ENCODE measurements at places on chromosomes 1 and 21. TPM values are rescaled to one million over a fixed set of nuclear protein-coding genes. Genes with fewer than 3 reads are reported as not detected.

DNA sequence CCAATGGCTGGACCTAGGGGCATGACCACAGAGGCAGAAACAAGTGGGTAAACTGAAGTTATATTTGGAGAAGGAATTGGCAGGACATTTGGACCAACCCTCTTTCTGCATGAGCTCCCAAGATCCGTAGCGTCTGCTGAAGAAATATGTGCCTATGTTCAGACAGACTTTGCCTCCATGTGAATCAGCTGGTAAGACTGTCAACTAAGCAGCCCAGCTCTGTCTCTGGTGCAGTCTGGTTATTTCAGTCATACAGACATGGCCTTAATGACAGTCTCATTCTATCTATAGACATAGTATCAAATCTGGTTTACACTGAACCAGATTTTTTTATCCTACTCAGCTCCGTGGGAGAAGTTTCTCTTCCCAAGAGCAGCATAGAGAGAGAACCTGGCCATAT lies 63.1 kb upstream of the PBX1 start:
- H3K27ac ChIP-seq = no peak overlapping the region
- H3K36me3 ChIP-seq = no peaks in the 10 kb centered on the region
- H3K4me1 ChIP-seq = no peaks in the 10 kb centered on the region
- no peak overlapping the region for H3K4me3 ChIP-seq

- H3K27me3 ChIP-seq = peaks cover 11% of the 10 kb centered on the region
- H3K27ac ChIP-seq = no peak overlapping the region
- no peak overlapping the region for H3K4me3 ChIP-seq
- H3K36me3 ChIP-seq = peaks cover 4% of the 10 kb centered on the region
- H3K4me1 ChIP-seq = peaks cover 7% of the 10 kb centered on the region
- DNase-seq = no peak
Observed at GRCh38 chr1:33228935-33229487, 27.3 kb upstream of the ZNF362 start.

DNA sequence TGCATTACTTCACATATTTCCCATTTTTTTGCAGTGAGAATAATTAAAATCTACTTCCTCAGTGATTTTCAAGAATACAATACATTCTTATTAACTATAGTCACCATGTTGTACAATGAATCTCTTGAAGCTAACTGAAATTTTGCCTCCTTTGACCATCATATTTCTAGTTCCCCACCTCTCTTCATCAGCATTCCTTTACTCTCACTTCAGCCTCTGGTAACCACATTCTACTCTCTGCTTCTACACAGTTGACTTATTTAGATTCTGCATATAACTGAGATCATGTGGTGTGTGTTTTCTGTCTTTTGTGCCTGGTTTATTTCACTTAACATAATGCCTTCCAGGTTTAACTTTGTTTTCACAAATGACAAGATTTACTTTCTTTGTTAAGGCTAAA lies 304.4 kb upstream of the LYPLAL1 start:
- no peaks in the 10 kb centered on the region for H3K36me3 ChIP-seq
- DNase-seq = no peak
- H3K27me3 ChIP-seq = no peaks in the 10 kb centered on the region
- no peak overlapping the region for H3K27ac ChIP-seq
- no peaks in the 10 kb centered on the region for H3K4me1 ChIP-seq
- no peak overlapping the region for H3K4me3 ChIP-seq

- no peaks in the 10 kb centered on the region for H3K36me3 ChIP-seq
- H3K27ac ChIP-seq = no peak overlapping the region
- no peaks in the 10 kb centered on the region for H3K4me1 ChIP-seq
- peaks cover 23% of the 10 kb centered on the region for H3K27me3 ChIP-seq
Observed at GRCh38 chr1:204313675-204314074, 46.1 kb downstream of the PLEKHA6 start.

DNA sequence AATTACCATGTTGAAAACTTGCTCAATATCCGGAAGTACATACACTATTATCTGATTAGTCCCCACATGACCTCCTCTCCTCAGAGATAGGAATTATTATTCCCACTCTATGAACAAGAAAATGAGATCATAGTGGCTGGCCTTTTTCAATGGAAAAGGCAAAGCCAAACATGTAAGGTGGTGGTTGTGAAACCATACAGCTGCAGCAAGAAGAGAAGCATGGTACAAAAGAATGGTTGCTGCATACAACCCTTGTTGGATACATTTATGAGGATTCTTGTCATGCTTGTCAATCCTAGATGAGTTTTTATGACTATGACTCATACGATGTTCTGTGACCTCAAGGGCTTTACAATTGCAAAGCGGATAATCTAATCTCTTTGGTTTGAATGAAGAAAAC lies 514.7 kb downstream of the PLPP3 start:
- no peak for DNase-seq
- H3K27ac ChIP-seq = no peak overlapping the region
- H3K4me3 ChIP-seq = no peak overlapping the region
- peaks cover 9% of the 10 kb centered on the region for H3K27me3 ChIP-seq

- H3K27me3 ChIP-seq = no peaks in the 10 kb centered on the region
- peaks cover 10% of the 10 kb centered on the region for H3K36me3 ChIP-seq
- no peak overlapping the region for H3K4me3 ChIP-seq
Observed at GRCh38 chr1:12447849-12448312, 170.1 kb downstream of the DHRS3 start.

The FALEC gene
- 0.79 TPM for total RNA-seq

The CD244 gene
- total RNA-seq = 1.4 TPM

The TMEM82 gene
- 0.49 TPM for total RNA-seq

The CRP gene
- total RNA-seq = not detected

The S100A7 gene
- not detected for total RNA-seq

The HRNR gene
- not detected for total RNA-seq

The MYOC gene
- not detected for total RNA-seq

The CADM3 gene
- not detected for total RNA-seq
